Activated CD4-positive, alpha-beta memory T cell treated with anti-CD3 and anti-CD28 coated beads for 36 hours (primary cell): ENCODE measurements at places on chromosomes 6 and 20. TPM values are rescaled to one million over a fixed set of nuclear protein-coding genes. Genes with fewer than 3 reads are reported as not detected.

- no peak overlapping the region for H3K27ac ChIP-seq
- DNase-seq = no peak
- H3K27me3 ChIP-seq = no peaks in the 10 kb centered on the region
Observed at GRCh38 chr20:4997222-4997621, 4.1 kb downstream of the SLC23A2 start.

RALY gene
- 149 TPM for total RNA-seq

SMPDL3A gene
- 0.17 TPM for total RNA-seq

- no peaks in the 10 kb centered on the region for H3K27me3 ChIP-seq
- no peak overlapping the region for H3K4me3 ChIP-seq
- no peak for DNase-seq
- no peaks in the 10 kb centered on the region for H3K4me1 ChIP-seq
- H3K27ac ChIP-seq = no peak overlapping the region
- H3K36me3 ChIP-seq = no peaks in the 10 kb centered on the region
Observed at GRCh38 chr6:70353448-70353847, 50.6 kb upstream of the COL9A1 start.

- H3K27ac ChIP-seq = no peak overlapping the region
- H3K36me3 ChIP-seq = no peaks in the 10 kb centered on the region
- no peak overlapping the region for H3K4me3 ChIP-seq
- H3K27me3 ChIP-seq = no peaks in the 10 kb centered on the region
Observed at GRCh38 chr6:161918628-161919205, 644.9 kb upstream of the AGPAT4 start.

- peak overlapping the region; percentile 77 for H3K27ac ChIP-seq
- H3K4me3 ChIP-seq = peak overlapping the region; percentile 89
- H3K4me1 ChIP-seq = peaks cover 21% of the 10 kb centered on the region
- peak; percentile 18 for DNase-seq
- peaks cover 18% of the 10 kb centered on the region for H3K36me3 ChIP-seq
- H3K27me3 ChIP-seq = no peaks in the 10 kb centered on the region
Observed at GRCh38 chr20:25695532-25696370, 902 bp downstream of the ZNF337 start.

DNA sequence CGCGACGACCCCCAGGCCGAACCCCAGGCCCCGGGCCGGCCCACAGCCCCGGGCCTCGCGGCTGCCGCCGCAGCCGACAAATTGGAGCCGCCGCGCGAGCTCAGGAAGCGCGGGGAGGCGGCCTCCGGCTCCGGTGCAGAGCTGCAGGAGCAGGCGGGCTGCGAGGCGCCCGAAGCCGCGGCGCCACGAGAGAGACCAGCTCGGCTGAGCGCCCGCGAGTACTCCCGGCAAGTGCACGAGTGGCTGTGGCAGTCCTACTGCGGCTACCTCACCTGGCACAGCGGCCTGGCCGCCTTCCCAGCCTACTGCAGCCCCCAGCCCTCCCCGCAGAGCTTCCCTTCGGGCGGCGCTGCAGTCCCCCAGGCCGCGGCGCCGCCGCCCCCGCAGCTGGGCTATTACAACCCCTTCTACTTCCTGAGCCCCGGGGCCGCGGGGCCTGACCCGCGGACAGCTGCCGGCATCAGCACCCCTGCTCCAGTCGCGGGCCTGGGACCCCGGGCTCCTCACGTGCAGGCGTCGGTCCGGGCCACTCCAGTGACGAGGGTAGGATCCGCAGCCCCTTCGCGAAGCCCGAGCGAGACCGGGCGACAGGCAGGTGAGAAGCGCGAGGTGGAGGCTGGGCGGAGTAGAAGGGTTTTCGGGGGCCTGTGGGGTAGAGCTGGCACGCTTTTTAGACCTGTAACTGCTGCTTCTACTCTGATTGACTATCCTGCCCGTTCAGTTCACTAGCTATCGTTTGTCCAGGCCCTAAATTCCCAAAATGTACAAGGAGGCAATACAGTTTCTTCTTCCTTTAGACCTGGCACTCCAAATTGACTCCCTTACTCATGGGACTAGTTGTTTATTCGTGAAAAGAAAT, 654 bp downstream of the FAM8A1 start:
- peaks cover 9% of the 10 kb centered on the region for H3K36me3 ChIP-seq
- H3K27me3 ChIP-seq = no peaks in the 10 kb centered on the region
- H3K27ac ChIP-seq = peak overlapping the region; percentile 60

- DNase-seq = no peak
- peaks cover 1% of the 10 kb centered on the region for H3K27me3 ChIP-seq
- H3K36me3 ChIP-seq = no peaks in the 10 kb centered on the region
- H3K4me1 ChIP-seq = no peaks in the 10 kb centered on the region
- no peak overlapping the region for H3K4me3 ChIP-seq
- no peak overlapping the region for H3K27ac ChIP-seq
Observed at GRCh38 chr20:57107208-57107607, 159.2 kb downstream of the BMP7 start.

PKIB gene
- 0.48 TPM for total RNA-seq

DZANK1 gene
- 1.6 TPM for total RNA-seq

TFAP2B gene
- not detected for total RNA-seq

DNA sequence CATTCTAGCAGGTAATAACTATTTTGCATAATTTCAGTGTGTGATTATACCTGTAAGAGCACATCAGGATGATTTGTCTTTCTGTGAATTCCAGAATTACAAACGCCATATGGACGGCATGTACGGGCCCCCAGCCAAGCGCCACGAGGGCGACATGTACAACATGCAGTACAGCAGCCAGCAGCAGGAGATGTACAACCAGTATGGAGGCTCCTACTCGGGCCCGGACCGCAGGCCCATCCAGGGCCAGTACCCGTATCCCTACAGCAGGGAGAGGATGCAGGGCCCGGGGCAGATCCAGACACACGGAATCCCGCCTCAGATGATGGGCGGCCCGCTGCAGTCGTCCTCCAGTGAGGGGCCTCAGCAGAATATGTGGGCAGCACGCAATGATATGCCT, 122.7 kb downstream of the TMEM242 start:
- no peak overlapping the region for H3K27ac ChIP-seq
- peaks cover 10% of the 10 kb centered on the region for H3K4me1 ChIP-seq
- no peak overlapping the region for H3K4me3 ChIP-seq
- H3K36me3 ChIP-seq = peaks cover 21% of the 10 kb centered on the region
- no peaks in the 10 kb centered on the region for H3K27me3 ChIP-seq
- no peak for DNase-seq

GRCh38 chr6:2911171-2911570, 8.1 kb upstream of the SERPINB9 start:
- H3K27ac ChIP-seq = no peak overlapping the region
- H3K36me3 ChIP-seq = no peaks in the 10 kb centered on the region
- H3K27me3 ChIP-seq = no peaks in the 10 kb centered on the region
- DNase-seq = no peak

BEND6 gene
- total RNA-seq = not detected

- no peak for DNase-seq
- H3K36me3 ChIP-seq = peaks cover 49% of the 10 kb centered on the region
- H3K4me3 ChIP-seq = no peak overlapping the region
- no peak overlapping the region for H3K27ac ChIP-seq
- H3K27me3 ChIP-seq = no peaks in the 10 kb centered on the region
- peaks cover 21% of the 10 kb centered on the region for H3K4me1 ChIP-seq
Observed at GRCh38 chr20:49945701-49946477, 9.7 kb downstream of the RNF114 start.

DNA sequence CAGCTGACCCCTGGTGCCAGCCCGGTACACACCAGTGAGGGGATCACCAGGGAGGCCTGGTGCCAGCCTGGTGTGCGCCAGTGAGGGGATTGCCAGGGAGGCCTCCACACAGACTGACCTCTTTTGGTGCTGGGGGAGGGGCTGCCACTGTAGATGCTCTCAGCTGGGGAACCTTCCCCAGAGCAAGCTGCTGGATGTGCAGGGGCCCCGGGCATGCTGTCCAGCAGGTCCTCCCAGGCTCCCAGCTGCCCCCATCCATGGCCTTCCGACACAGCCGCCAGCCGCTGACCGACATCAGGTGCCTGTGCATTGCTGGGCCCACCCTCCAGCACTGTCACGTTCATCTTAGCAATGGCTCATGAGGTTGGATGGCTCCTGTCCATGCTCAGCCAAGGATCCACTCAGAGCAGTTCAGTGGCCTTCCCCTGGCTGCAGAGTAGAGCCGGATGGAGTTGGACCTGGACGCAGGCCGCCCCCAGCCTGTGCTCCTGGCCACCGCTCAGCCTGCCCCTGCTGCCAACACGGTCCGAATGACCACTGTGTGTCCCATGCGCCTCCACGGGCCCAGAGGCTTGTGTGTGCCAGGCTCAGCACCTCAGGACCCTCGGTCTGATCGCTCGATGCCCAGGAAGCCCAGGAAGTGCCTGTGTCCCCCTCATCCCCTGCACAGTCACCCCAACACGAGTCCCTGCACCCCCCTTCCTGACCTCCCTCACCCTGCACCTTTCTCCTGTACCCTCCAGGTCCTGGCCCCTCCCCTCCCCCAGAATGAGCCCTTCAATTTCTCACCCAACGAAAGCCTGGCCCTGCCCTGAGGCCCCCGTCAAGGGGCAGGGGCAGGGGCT, 95.7 kb downstream of the YTHDF1 start:
- no peaks in the 10 kb centered on the region for H3K4me1 ChIP-seq
- H3K36me3 ChIP-seq = no peaks in the 10 kb centered on the region
- H3K27ac ChIP-seq = no peak overlapping the region
- peaks cover 22% of the 10 kb centered on the region for H3K27me3 ChIP-seq

DNA sequence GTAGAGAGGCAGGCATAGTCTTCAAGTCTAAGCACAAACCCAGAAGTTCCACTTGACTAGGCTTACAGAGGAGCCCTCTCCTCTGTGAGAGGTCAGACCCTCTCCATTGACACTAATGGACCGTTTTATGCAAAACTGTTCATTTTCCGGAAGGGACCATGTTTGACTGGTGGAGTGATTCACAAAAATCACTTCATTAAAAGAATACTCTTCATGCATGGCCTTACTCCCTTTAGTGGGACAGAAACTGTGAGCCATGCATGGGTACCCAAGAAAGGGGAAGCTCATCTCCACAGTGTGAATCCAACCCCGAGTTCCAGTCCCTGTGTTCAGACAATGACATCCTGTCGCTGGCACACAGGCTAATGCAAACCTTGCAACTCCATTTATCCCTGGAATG, 63.2 kb downstream of the OLIG3 start:
- no peak for DNase-seq
- H3K4me1 ChIP-seq = no peaks in the 10 kb centered on the region
- H3K4me3 ChIP-seq = no peak overlapping the region

DNA sequence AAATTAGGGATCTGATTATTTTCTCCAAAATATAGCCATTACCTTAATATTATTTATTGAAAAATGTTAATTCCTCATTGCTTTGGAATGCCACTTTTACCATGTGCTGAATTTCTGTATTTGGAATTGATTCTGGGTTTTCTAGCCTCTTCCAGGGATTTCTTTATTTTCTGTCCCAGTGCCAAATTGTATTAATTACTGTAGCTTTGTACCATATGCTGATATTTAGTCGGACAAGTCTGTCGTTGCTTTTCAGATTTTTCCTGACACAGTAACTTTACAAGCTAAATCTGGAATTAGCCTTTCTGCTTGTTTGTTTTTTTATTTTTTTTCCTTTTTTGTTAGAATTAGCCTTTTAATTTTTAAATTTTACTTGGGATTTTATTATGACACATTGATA, 10.9 kb upstream of the TMEM14B start:
- no peak overlapping the region for H3K4me3 ChIP-seq
- no peaks in the 10 kb centered on the region for H3K4me1 ChIP-seq
- H3K36me3 ChIP-seq = peaks cover 8% of the 10 kb centered on the region
- no peak for DNase-seq

GRCh38 chr20:8242827-8243724, 111.0 kb downstream of the PLCB1 start:
- H3K27ac ChIP-seq = no peak overlapping the region
- peaks cover 3% of the 10 kb centered on the region for H3K4me1 ChIP-seq
- H3K36me3 ChIP-seq = no peaks in the 10 kb centered on the region
- DNase-seq = no peak
- no peak overlapping the region for H3K4me3 ChIP-seq
- no peaks in the 10 kb centered on the region for H3K27me3 ChIP-seq

DNA sequence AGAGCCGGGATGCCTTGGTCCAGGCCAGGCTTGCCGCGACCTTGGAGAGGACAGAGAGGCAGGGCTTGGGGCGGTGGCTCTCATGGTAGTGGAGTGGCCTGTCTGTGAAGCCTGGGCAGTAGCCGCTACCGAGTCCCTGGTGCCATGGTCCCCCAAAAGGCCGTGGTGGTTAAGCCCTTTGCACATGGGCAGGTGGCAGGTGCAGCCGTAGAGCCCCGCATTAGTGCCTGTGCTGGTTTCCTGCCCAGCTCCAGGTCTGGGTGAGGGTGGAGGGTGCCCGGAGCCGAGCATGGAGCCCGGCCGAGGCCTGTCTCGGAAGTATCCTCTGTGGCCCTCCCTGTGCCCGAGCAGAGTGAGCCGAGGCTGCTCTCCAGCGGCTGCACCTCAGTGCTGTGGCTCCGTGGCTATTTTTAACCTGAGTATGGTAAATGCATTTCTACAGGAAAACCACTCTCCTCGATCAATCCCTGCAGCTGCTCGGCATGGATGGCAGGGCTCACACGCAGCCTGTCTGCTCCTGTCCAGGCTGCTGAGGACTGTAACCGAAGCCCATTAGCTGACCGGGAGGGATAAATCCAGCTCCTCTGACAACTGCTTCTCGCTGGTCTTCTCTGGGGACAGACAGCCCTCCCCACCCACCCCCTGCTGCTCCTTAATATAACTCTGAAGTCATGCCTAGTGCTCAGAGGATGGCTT, 36.3 kb upstream of the GATA5 start:
- no peak overlapping the region for H3K27ac ChIP-seq
- peaks cover 24% of the 10 kb centered on the region for H3K27me3 ChIP-seq
- no peak for DNase-seq
- H3K36me3 ChIP-seq = no peaks in the 10 kb centered on the region
- no peak overlapping the region for H3K4me3 ChIP-seq

AVP gene
- not detected for total RNA-seq

ZNF391 gene
- 2.8 TPM for total RNA-seq

DNA sequence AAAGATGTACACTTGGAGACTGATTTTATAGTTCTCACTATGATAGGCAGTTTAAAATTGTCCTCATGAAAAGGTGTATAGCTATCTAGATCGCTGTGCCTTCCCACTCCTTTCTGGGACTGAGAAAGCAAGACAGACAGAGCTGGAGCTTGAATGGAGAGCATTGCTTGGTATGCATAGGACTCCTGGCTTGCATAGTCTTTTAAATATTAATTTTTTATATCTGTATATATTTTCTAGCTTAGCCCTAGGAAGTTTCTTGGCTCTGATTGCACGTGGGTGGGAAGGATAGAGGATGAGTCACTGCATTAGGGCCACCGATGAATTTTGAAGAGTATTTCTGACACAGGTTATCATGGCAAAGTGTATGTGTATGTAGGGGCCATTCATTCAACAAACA, 150.0 kb upstream of the SPACA1 start:
- H3K36me3 ChIP-seq = no peaks in the 10 kb centered on the region
- no peak for DNase-seq
- no peaks in the 10 kb centered on the region for H3K4me1 ChIP-seq
- no peaks in the 10 kb centered on the region for H3K27me3 ChIP-seq

ZNF165 gene
- 4.0 TPM for total RNA-seq

HNF4A gene
- total RNA-seq = not detected

DNA sequence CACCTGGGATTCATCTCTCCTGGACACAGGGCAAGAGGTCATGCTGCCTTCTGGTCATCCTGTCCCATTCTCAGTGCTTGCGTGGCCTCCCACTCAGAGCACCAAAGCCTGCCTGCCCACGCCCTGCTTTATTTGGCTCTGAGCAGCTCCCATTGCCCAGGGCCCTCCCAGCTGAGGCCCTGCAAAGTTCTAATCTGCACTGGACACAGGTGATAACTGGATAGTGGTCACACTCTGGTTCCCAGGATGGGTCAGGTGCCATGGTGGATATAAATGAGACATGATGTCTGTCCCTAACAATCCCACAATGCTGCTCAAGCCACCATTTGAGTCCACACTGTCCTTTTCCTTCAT, 39.5 kb downstream of the CPXM1 start:
- no peak overlapping the region for H3K4me3 ChIP-seq
- H3K27ac ChIP-seq = no peak overlapping the region
- peaks cover 5% of the 10 kb centered on the region for H3K27me3 ChIP-seq
- peaks cover 4% of the 10 kb centered on the region for H3K4me1 ChIP-seq
- no peaks in the 10 kb centered on the region for H3K36me3 ChIP-seq
- no peak for DNase-seq
